ENCODE measurements at places on chromosomes 1 and 21. TPM values are rescaled to one million over a fixed set of nuclear protein-coding genes. Genes with fewer than 3 reads are reported as not detected.

DNA sequence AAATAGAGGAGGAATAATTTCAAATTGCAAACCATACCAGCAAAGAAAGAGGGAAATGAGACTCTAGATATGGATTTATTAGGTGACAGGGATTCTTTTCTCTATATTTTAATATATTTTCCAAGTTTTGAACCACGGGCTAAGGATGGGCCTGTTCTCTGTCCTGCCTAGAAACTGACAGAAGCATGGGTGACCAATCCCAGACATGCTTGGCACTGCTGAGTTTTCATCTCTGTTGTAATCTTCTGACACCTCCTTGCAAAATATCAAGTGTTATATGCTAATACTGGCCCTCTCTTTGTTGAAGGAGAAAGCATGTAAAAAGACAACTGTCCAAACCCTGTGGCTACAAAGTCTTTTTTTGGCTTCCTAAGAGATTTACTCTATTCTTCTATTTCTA is 774 bp upstream of the ANGPTL7 start:
- no peaks in the 10 kb centered on the region for H3K4me1 ChIP-seq
- H3K27ac ChIP-seq, result no peak overlapping the region
- no peaks in the 10 kb centered on the region for H3K27me3 ChIP-seq
- H3K4me3 ChIP-seq, result no peak overlapping the region
- no peak for DNase-seq

GRCh38 chr1:163227126-163227525 is 24.4 kb upstream of the RGS5 start:
- no peak for DNase-seq
- no peaks in the 10 kb centered on the region for H3K36me3 ChIP-seq
- peaks cover 1% of the 10 kb centered on the region for H3K27me3 ChIP-seq
- no peak overlapping the region for H3K4me3 ChIP-seq
- no peak overlapping the region for H3K27ac ChIP-seq
- no peaks in the 10 kb centered on the region for H3K4me1 ChIP-seq

DNA sequence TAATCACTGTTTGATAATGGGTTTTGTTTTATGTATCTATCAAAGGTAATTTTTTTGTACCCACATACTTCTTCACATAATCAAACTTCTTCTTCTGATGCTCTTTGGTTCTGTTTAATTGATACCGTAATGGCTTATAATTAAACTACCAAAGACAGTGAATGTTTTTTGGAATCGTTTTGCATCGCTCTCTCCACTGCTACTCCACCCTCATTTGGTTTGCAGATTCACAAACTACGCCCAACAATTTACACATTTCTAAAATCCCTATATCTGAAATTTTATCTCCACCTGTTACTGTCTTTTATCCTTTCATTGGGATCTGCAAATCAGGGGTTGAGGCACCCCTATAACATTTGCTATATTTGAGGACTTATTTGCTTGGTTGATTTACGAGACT is 319.6 kb downstream of the RWDD3 start:
- no peaks in the 10 kb centered on the region for H3K36me3 ChIP-seq
- H3K4me3 ChIP-seq, result no peak overlapping the region
- H3K27me3 ChIP-seq, result peaks cover 2% of the 10 kb centered on the region
- H3K27ac ChIP-seq, result no peak overlapping the region
- no peak for DNase-seq

The SERINC2 gene
- total RNA-seq, result not detected

The AMY1B gene
- total RNA-seq, result not detected

All from activated CD8-positive, alpha-beta T cell treated with anti-CD3 and anti-CD28 coated beads for 36 hours (primary cell).